ENCODE measurements at places on chromosomes 5 and 9.

- no peak for DNase-seq
Observed at GRCh38 chr5:56710826-56711590, 104.3 kb upstream of the MAP3K1 start.

GRCh38 chr5:120055858-120056257 lies 408.2 kb upstream of the PRR16 start:
- no peak for DNase-seq

- DNase-seq: no peak
Observed at GRCh38 chr9:2936221-2936620, 92.3 kb upstream of the PUM3 start.

GRCh38 chr5:158054223-158055110 lies 195.5 kb upstream of the CLINT1 start:
- DNase-seq: no peak

DNA sequence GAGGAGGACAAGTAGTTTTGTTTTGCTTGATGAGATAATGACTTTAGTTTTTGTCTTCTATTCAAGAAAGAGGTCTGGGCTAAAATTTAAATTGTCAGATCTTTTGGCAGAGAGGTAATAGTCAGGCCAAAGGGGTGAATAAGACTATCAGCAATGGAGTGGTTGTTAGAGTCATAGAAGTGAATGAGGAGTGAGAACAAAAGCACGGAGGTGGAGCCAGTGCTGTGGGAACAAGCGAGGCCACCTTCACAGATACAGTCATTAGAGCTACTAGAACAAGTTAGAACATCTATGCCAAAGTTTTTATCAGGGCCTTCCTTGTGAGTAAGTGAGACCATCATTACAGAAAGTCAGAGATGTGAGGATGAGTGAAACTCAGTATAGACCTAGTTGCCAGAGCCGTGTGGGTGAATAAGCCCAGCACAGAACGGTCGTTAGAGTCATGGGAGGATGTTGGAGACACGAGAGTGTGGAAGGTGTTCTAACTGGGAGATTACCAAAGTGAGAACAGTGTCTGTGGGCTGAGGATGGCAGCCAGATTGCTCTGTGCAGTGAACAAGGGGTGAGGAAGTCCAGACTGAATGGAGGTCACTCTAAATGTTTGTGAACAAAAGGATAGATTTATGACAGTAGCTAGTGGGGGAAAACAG lies 135.1 kb downstream of the RPS23 start:
- DNase-seq: no peak

GRCh38 chr5:150642991-150643710 lies 2.7 kb downstream of the SYNPO start:
- DNase-seq: no peak

GRCh38 chr5:14534773-14535172 lies 46.8 kb upstream of the OTULINL start:
- DNase-seq: no peak

DNA sequence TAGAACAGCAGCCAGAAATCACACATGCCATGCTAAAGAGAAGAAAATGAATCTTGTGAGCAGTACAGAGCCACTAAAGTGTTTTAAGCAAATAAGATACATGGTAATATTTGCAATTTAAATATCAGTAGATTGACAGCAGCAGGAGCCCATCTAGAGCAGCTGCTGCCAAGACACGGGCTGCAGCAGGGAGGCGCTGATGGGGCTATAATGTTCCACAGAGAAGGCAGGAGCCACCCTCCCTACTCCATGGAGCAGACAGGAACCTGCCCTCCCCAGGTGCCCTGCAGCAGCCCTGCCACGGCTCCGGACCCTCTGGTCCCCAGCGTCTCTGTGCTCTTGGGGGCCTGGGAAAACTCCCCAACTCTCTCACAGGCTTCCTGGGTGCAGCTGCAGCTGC lies 224.1 kb upstream of the ISL1 start:
- no peak for DNase-seq

DNA sequence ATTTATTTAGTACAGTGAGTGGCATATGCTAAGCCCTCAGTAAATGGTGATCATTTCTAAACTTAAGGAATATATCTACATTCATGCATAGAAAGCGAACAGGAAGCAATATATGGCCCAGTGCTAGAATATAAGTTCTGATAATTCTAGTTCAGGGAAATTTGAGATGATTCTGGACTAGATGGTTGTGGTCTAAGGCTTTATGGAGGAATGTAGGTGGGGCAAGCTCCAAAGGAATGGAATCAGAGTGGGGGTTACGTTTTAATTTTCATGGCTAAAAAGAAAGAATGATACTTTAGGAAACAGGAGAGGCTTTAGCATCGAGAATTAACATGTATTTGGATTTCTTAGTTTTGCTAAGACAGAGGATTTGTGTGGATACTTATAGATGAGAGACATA lies 56.1 kb downstream of the MTREX start:
- no peak for DNase-seq

- no peak for DNase-seq
Observed at GRCh38 chr5:13941468-13941867, 3.0 kb downstream of the DNAH5 start.

GRCh38 chr5:151751091-151751490 lies 7.3 kb downstream of the ATOX1 start:
- DNase-seq: no peak

DNA sequence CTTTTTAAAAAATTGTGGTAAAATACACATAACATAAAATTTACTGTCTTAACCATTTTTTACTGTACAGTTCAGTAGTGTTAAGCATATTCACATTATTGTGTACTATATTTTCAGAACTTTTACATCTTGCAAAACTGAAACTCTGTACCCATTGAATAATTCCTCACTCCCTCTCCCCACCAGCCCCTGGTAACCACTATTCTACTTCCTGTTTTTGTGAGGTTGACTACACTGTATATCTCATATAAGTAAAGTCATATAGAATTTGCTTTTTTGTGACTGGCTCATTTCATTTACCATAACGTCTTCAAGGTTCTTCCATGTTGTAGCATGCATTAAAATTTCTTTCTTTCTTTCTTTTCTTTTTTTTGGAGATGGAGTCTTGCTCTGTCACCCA lies 87.0 kb downstream of the LNPEP start:
- no peak for DNase-seq

GRCh38 chr9:967903-968641 lies 8.4 kb upstream of the DMRT3 start:
- no peak for DNase-seq

DNA sequence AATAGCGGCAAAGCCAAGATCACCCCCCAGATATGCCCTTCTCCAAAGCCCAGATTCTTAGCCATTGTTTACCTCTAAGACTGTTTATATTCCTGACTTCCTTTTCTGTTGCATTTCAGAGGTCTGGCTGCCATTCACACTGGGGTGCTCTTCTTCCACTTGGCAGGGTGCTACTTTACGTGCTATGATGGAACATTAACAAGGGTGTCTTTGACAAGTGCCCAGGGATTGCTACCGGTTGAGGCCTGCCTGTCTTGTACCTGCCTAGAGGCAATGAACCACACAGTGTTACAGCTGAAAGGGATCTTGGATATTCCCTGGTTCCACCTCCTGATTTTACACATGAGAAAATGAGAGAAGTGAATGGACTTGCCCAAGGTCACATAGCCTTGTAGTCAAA lies 352.1 kb upstream of the KIF2A start:
- DNase-seq: no peak

DNA sequence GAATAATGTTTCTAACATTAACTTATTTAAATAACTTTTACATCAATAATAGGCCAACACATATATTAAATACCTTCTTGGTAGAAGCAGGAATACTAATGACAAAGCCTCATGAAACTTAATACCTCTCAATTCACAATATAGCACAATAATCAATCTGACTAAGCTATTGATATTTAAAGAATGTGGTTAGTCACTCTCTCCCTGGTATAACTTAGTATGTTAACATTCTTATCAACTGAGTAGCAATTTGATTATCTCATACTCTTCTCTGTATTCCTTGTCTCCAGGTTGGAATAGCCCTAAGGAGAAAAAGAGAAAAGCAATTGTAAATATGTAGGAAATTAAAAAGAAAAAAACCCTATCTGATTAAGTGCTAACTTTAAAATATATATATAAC lies 4.9 kb upstream of the PGGT1B start:
- DNase-seq: no peak

DNA sequence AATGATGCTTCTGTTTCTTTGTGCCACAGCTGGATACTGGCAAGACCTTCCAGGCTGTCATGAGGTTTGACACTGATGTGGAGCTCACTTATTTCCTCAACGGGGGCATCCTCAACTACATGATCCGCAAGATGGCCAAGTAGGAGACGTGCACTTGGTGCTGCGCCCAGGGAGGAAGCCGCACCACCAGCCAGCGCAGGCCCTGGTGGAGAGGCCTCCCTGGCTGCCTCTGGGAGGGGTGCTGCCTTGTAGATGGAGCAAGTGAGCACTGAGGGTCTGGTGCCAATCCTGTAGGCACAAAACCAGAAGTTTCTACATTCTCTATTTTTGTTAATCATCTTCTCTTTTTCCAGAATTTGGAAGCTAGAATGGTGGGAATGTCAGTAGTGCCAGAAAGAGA lies 65.5 kb downstream of the ACO1 start:
- DNase-seq: no peak

- no peak for DNase-seq
Observed at GRCh38 chr5:56676091-56676768, 139.1 kb upstream of the MAP3K1 start.

GRCh38 chr5:151456321-151456940 lies 9.0 kb downstream of the SLC36A1 start:
- no peak for DNase-seq

GRCh38 chr5:87121304-87122150 lies 146.2 kb upstream of the RASA1 start:
- DNase-seq: no peak

GRCh38 chr5:140115186-140115500 lies 1.2 kb downstream of the PURA start:
- DNase-seq: no peak

DNA sequence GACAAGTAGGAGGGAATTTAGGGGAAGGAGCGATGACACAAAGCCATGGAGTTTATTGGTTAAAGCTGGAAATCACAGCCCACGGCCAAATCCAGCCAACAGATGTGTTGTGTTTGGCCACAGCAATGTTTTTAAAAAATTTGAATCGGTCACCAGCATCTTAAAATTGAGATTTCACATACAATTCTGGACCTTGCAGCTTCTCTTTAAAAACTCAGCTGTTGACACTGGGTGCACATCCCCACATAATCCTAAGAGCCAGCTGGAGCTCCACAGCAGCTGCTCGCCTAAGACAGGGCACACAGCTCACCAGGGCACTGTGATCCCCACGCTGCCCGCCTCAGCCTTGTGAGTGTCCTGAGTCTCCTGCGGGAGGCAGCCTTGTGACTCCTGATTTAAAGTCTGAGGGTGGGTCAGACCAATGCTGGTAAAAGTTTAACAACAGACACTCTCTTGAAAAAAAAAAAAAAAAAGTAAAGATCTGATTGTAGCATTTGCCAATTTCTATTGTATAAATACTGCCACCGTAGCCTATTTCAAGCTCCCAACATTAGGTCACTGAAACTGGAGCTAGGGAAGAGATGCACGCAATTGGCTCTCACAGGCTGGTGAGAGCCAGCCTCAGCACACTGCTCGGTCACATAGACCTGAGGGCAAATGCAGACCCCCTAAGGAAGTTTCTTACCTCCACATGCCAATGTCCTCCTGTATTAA lies 124.8 kb downstream of the HSD17B3 start:
- no peak for DNase-seq

GRCh38 chr5:157818368-157818767 lies 40.6 kb downstream of the CLINT1 start:
- DNase-seq: no peak

GRCh38 chr5:132378580-132378979 lies 9.1 kb downstream of the SLC22A5 start:
- no peak for DNase-seq

GRCh38 chr9:19895006-19895405 lies 106.2 kb upstream of the SLC24A2 start:
- no peak for DNase-seq
